ENCODE measurements at places on chromosomes 7 and 10.

- no peak for DNase-seq
These were observed 19.2 kb upstream of the SUPV3L1 start for GRCh38 chr10:69160809-69161241.

- DNase-seq, result no peak
These were observed 24.1 kb downstream of the AMZ1 start for GRCh38 chr7:2711895-2712675.

DNA sequence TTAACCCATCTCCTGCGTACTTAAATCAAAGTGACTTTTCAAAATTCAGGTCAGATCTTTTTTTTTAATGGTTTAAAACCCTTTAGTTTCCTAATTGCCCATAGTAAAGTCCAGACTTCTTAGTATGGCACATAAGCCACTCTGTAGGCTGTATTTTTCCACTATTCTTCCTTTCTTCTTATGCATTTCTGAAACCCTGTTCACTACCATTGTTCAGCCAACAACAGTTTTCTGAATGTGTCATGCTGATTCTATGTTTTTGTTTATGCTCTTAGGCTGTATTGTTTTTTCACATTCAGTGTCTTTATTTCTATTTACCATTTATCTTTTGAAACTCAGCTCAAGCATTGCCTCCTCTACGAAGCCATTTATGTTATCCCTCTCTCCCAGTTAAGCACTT is 26.7 kb downstream of the CCSER2 start:
- DNase-seq, result no peak

DNA sequence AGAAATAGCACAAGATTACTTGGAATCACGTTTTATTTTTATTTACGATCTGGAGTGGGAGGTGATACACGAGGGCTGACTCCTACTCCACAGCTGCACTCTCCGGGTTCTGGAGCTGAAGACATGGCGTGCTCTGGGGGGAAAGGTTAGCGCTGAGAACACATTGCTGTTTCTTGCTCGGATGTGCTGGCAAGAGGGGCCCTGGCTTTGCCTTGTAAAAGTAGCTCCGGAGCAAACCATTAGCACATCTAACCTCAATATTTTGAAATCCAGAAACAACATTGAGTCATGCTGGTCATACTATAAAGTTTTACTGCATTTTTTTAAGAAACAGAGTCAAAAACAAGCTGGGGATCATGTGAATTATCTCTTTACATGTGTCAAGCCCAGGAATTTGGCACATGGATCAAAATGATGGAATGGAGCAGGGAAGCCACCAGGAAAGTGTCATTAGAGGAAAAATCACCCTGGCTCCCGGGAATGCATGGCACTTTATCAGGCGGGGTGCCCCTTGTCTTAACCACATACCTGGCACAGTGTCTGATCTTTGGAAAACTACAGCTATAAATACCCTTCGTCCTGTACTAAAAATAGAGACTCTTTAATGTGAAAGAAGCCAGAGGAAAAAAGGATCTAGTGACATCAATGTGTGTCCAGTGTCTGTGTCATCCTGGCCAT is 31.6 kb upstream of the LYZL1 start:
- no peak for DNase-seq

DNA sequence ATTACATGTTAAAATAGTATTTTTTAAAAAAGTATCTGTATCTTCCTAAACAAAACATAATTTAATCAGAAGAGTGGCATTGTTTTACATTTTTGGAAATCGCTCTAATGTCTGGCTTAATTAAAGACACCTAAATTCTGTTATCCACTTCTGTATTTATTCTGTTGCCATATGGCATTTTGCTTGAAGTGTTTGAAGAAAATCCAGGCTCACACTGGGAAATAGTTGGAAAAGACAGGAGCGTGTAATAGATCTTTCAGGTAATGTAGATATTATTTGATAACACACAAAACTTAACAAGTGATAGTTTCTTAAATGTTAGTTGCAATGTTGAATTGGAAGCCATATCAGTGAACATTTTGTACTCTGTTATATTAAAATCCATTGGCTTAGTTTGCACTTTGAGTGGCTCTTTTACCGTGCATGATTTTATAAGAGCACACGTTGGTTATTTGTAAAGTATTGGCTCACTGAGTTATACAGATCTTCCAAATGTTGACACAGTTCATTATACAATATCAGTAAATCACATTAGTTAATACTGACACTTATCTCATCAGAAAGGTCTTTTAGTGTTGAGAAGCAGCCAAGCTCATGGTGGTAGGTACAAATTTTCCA is 128.4 kb upstream of the NPVF start:
- no peak for DNase-seq

- no peak for DNase-seq
These were observed 7.2 kb downstream of the CPXM2 start for GRCh38 chr10:123884351-123884906.

DNA sequence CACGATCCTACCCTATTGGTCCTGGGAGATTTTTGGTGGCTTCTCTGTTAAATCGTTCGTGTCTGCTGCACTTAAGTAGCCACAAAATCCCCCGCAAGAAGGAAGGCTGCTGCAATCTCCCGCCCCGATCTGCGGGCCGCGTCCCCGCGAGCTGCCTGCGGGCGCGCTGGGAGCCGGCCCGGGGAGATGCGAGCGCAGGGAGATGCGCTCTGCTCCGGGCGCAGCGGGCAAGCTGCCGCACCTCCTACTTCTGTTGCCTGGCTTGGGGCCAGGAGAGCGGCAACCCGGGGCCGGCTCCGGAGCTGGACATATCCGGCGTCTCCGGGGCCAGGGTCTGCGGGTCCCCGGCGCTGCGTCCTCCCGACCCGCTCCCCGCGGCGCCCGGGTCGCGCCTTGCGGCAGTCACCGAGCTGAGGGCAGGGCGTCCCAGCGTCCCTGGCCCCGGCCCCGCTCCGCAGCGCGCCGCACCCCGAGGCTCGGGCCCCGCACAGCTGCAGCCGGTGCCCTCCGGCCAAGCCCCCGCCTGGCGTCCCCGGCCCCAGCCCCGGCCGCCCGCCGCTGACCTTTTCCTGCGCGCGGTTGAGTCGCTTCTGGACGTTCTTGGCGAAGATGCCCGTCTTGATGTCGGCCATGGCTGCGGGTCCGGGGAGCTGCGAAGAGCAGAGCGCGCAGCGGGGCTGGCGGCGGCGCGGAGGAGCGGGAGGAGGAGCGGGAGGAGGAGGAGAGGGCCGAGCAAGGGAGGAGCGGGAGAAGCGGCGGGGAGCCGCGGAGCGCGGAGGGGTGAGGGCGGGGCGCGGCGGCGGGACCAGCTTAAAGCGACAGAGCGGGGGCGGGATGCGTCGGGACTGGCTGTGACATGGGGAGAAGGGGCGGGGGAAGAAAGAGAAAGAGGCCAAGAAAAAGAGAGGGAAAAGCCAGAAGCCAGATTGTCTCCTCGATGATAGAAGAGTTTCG is at the start of gene AMPH:
Gene AMPH (minus strand): TSS at position 654 of the 954 bp plus-strand sequence. CDS start 22 bp downstream, at position 632.
- DNase-seq, result peak; percentile 30

- DNase-seq, result no peak
These were observed 885 bp upstream of the SYPL1 start for GRCh38 chr7:106112972-106113421.

GRCh38 chr7:100825215-100825671 is 2.1 kb downstream of the EPHB4 start:
- no peak for DNase-seq

- DNase-seq, result no peak
These were observed 91.4 kb downstream of the IPMK start for GRCh38 chr10:58175990-58176900.

- DNase-seq, result no peak
These were observed 11.5 kb downstream of the GNAT3 start for GRCh38 chr7:80500325-80500724.

DNA sequence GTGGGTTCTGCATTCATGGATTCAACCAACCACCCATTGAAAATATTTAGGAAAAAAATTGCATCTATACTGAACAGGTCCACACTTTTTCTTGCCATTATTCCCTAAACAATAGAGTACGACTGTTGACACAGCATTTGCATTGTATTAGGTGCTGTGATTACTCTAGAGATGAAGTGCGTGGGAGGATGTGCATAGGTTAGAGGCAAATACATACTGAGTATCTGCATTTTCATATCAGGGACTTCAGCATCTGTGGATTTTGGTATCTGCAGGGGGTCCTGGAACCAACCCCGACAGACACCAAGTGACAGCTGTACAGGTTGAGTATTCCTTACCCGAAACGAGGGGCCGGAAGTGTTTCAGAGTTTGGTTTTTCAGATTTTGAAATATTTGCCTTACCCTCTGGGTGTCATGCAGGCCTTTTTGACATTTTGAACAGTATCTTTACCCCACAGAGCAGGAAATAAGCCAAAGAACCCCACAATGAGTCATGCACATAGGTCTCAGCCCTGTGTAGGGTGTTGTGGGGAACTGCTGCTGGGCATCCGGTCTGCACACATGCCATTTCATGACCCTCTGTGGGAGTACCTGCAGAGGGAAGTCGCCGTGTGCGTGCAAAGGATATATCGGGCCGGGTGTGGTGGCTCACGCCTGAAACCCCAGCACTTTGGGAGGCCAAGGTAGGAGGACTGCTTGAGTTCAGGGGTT is 14.5 kb downstream of the NUDT5 start:
- peak; percentile 28 for DNase-seq

DNA sequence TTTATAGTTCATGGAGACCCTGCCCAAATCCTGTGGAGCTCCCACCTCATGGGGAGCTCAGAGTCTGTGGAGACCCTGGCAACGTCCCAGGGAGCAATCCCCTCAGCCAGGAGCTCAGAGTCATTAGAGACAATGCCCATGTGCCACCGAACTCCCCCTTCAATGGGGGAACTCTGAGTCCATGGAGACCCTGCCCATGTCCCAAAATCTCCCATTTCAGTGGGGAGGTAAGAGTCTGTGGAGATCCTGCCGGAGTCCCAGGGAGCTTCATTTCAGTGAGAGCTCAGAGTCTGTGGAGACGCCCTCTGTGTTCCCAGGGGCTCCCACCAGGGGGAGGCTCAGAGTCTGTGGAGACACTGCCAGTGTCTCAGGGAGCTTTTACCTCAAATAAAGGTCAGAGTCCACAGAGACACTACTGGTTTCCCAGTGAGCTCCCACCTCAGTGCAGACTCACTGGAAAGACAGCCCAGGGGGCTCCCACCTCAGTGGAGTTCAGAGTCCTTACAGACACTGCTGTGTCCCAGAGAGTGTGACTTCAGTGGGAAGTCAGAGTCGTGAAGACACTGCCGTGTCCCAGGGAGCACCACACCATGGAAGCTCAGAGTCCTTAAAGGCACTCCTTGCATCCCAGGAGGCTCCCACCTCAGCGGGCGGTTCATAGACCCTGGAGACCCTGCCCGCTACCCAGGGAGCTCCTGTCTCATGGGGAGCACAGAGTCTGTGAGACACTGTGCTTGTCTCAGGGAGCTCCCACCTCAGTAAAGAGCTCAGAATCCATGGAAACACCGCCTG is 5.0 kb downstream of the MYO1G start:
- no peak for DNase-seq

DNA sequence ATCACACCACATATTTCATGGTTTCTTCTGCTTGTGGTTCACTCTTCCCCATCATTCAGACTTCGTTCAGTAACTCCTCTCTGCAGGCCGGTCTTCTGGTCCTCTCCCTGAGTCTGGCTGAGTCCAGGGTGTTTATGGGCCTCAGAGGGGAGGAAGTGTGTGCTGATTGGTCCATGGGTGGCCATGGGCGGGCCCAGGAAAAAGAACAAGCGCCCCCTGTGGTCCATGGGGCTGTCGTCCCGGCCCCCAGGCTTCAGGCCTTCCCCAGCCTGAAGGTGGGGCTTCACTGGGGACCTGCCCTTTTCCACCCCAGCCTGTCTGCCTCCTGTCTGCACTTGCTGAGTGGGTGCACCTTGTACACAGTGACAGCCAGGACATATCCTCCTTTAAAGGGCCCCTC is 123.7 kb downstream of the VIPR2 start:
- no peak for DNase-seq

- DNase-seq, result no peak
These were observed 384 bp upstream of the TMEM229A start for GRCh38 chr7:124033095-124033806.

DNA sequence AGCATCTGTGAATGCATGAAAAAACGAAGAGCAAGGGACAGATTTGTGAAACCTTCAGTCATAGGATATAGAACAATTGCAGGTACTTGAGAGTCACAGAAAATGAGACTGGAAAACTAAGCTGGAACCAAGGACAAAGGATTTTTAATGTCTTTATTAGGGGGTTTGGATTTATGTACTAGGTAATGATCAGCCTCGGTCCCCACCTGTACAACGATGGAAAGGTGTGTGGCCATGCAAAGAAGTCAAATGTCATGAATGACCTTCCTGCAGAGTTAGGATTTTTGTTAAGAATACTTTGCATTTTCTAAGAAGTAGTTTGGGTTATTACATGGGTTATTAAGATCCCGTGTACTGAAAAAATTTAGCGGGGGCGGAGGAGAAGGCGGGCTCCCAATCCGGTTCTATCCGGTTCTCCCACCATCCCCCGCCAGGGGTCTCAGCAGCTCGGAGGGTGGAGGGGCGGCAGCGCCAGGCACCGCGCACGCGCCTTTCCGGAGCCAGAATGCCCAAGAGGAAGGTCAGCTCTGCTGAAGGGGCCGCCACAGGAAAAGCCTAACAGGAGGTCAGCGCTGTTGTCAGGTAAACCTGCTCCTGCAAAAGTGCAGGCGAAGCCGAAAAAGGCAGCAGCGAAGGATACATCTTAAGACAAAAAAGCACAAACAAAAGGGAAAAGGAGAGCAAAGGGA is 327.5 kb upstream of the PLXDC2 start:
- DNase-seq, result no peak

- no peak for DNase-seq
These were observed 258.1 kb downstream of the TWIST1 start for GRCh38 chr7:18859318-18859717.

GRCh38 chr10:113617086-113617485 is 46.8 kb downstream of the NRAP start:
- no peak for DNase-seq

DNA sequence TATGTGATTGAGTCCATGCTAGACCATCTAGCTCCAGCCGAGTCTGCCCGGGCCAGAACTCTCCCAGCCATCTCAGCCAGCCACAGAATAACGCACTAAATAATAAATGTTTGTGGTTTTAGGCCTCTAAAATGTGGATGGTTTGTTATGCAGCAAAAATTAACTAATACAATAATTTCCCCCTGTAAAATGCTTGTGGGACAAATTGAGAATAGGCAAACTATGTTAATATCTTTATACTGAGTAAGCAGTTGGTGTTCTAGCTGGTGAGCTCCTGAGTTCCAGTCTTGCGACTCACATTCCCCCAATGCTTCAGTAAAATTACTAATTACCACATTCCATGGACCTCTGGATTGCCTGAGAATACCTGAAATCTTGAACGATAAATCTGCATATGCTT is 316.8 kb upstream of the NFE2L3 start:
- no peak for DNase-seq

GRCh38 chr7:98654524-98655272 is 37.6 kb downstream of the NPTX2 start:
- DNase-seq, result no peak

GRCh38 chr10:1677307-1677939 is 59.9 kb downstream of the ADARB2 start:
- DNase-seq, result no peak

- no peak for DNase-seq
These were observed 72.0 kb downstream of the VWA2 start for GRCh38 chr10:114311023-114311422.

DNA sequence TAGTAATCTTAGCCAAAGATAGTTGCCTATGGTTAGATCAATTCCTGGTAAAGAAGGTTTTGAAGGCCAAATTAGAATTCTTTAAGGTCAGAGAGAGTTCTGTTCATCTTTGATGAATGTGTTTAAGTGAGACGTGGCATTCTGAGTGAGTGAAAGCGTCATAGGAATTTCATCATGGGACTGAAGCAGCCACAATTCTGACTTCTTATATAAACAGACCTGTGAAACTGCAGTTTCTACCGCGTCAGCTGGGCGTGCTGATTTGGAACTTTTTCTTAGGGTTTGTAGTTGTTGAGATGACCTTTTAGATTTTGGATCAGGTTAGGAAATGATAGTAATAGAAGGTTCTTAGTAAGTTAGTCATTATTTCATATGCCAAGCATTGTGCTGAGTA is 103.8 kb downstream of the CNNM2 start:
- no peak for DNase-seq
